Erythroblast (primary cell): ENCODE measurements at places on chromosomes 2 and 18.
A peak's percentile ranks its signal among the peaks of the same experiment; 100 is the strongest.

GRCh38 chr2:200411831-200412230, 98.0 kb downstream of the KCTD18 start:
- DNase-seq: no peak

GRCh38 chr2:186189816-186190215, 296.2 kb upstream of the ZC3H15 start:
- no peak for DNase-seq

DNA sequence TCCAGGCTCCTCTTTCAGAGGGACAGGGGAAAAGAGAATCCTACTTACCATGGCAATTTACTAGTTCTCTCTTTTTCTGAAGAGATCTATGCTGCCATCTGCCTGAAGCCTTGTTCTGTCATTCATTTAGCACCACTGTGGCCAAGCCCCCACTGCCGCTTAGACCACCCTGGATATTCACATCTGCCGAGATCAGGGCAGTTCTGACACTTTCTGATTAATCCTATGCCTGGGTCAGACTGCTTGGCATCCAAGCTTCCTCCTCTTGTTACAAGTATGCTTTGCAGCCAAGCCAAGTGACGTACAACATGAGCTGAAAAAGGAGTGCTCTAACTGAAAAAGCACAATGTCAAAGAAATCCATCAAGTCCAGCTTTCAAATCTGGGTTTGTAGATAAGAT, 332.6 kb downstream of the SUCLG1 start:
- no peak for DNase-seq

- DNase-seq: peak; percentile 49
These were observed 682 bp downstream of the DUSP2 start for GRCh38 chr2:96144481-96145035.

DNA sequence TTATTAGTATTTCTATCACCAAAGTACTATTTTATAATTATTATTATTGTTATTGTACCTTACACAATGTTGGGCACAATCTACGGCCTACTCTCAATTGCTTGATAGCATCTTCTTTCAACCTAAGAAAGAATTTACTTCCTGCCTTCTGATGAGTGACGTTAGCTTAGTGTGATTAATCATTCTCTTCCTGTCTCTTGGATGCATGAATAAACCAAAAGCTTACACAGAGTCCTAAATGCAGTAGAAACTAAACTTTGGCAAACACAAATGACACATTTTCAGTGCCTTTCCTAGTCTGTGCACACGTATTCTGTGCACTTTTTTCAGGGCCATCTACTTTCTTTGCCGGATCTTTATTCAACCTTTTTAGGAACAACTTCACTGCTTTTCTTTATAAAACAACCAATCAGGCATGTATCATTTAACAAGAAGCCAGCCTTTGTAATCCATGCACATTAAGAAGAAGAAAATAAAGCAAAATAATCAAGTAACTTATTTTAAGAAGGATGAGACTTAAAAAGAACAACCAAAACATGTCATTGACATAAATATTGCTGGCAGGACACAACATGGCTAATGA, 19.1 kb downstream of the TRAK2 start:
- DNase-seq: peak; percentile 48
